Activated CD8-positive, alpha-beta memory T cell treated with anti-CD3 and anti-CD28 coated beads for 1 hour (primary cell): ENCODE measurements at places on chromosomes 12 and 14.

- peak; percentile 22 for DNase-seq
Measured at GRCh38 chr14:99946652-99947489, 118.4 kb upstream of the EVL start.

- DNase-seq: no peak
Measured at GRCh38 chr12:57892232-57892972, 45.9 kb upstream of the CTDSP2 start.

GRCh38 chr14:61616524-61617185 is 78.7 kb upstream of the HIF1A start:
- no peak for DNase-seq

GRCh38 chr14:34232790-34233189 is 229.2 kb downstream of the SPTSSA start:
- DNase-seq: no peak

DNA sequence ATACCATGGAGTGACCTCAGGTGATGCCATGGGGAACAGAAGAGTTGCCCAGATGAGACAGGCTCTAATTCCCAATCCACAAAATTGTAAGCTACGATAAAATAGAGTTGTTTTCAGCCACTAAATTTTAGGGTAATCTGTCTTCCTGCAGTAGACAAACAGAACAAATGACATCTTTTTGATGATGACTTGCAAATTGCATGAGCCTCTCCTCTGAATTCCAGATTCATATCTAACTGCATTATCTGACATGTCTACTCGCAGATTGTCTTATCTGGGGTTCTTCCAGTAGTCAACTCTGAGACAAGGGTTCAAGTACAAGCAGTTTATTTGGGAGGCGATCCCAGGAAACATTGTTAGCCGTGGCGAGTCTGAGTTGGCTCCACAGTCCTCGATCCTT is 14.4 kb upstream of the ERC1 start:
- no peak for DNase-seq

GRCh38 chr14:67050896-67051295 is 138.3 kb upstream of the GARIN2 start:
- DNase-seq: no peak

- DNase-seq: no peak
Measured at GRCh38 chr12:47802312-47802711, 17.4 kb downstream of the HDAC7 start.

DNA sequence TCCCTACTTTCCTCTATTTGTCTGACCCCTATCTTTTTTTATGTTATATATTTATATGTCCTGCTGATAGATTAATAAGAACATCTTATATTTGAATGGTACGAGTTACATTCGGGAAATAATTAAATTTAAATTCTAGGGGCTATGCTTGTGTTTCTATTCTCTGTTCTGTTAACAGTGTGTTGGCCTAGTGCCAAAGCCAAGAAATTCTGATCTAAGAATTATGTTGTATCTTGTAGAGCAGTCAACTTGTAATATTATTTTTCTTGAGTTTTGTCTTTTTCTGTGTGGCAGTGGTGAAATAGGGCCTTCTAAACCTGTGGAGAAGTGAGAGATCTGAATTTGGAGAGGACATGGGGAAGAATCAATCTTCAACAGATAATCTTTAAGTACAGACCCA is 9.0 kb upstream of the HSPA2 start:
- DNase-seq: no peak

- DNase-seq: no peak
Measured at GRCh38 chr12:123095078-123095881, 55.6 kb downstream of the PITPNM2 start.

- DNase-seq: no peak
Measured at GRCh38 chr12:13559318-13559978, 362.9 kb downstream of the EMP1 start.

DNA sequence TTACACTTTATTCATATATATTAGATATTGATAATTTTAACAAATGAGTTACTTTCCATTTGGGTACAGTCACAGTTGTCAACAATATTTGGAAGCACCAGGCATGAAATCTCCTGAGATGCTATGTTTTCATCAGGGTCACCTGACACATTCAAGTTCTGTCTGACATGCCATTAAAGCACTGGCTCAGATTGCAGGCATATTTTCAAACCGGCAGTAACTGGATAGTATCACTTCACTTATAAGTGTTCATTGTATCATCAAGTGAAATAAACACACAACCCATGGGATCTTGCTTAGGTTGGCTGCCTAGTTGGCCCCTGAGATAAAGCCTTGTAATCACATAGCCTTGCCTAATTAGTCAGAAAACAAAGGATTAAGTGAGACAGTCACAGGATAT is 4.8 kb downstream of the IFNG start:
- DNase-seq: no peak

DNA sequence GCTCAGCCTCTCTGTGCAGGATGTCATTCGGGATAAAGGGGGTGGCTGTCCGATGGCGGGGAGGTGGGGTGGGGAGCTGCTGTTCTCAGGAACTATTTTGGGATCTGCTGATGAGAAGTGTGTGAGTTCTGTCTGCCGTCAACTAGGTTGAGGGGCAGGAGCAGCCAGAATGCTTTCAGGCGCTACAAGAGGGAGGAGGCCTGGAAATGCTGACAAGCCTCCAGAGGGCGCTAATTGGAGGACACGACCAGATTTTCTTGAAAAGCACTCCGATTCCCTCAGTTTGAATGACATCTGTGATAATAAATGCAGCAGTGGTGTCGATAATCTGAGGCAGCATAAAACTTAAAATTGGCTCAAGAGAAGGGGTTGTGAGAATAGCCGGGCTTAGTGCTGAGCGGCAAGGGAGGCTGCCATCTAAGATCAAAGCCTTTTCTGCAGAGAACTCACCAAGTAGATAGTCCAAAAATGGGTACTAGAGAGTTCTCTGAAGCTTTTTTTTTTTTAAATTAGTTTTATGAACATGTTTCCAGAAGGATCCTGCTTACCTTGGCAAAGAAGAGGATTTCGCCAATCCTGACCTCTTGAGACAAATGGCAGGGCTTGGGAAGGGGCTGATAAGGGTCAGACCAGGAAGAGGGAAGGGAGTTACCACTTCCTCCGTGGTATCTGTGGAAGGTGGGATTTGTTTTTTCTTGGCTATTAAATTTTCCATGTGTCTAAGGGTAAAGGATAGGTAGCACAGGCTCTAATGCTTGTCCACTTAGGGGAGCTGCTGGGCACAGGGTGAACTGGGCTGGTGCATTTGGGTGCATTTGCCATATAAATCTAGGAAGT is 94.4 kb downstream of the CRACR2A start:
- DNase-seq: no peak

DNA sequence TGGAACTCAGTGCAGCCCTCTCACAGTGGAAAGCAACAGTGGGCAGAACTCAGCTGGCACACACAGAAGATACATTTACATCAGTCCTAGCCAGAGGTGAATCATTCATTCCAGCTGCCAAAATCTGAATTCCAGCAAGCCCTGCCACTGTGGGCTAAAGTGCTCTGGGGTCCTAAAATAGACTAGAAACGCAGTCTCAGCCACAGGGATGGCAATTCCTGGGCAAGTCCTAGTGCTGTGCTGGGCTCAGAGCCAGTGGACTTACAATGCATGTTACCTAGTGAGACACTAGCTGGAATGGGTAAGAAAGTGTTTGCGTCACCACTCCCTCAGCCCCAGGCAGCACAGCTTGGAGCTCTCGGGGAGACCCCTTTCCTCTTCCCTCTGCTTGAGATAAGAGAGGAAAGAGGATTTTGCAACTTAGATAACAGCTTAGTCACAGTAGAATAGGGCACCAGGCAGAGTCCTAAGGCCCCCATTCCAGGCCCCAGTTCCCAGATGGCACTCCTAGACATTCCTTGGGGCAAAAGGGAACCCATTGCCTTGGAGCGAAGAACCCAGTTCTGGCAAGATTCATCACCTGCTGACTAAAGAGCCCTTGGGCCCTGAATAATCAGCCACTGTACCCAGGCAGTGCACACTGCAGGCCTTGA is 592.9 kb downstream of the FSCB start:
- DNase-seq: no peak

GRCh38 chr12:3771853-3772252 is 18.9 kb upstream of the CRACR2A start:
- no peak for DNase-seq

DNA sequence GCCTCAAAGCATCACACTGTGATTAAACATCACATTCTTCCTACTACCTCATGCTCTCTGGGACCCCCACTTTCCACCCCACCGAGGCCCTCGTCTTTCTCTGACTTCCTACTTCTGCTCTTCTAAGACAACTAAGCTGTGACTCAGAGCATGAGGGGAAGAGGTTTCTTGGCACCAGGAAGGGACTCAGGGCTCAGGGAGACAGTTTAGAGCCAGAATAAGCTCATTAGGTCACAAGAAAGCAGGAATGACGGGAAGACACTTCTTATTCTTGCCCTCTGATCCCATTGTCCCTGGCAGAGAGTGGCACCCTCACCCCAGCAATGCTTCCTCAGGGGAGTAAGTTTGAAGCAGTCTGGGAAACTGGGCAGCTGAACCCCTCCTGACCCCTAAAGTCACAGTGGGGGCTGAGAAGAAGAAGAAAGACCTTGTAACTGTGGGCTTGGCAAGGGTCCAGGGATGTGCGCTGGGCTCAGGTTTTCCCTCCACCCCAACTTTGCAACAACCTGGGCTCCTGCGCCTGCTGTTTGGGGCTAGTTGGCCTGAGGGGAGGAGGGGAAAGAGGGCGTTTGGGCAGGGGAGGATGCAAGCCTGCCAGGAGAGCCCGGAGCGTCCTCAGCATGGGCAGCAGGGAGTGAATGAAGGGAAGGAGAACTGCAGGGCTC is 64.6 kb upstream of the ACTN1 start:
- no peak for DNase-seq

DNA sequence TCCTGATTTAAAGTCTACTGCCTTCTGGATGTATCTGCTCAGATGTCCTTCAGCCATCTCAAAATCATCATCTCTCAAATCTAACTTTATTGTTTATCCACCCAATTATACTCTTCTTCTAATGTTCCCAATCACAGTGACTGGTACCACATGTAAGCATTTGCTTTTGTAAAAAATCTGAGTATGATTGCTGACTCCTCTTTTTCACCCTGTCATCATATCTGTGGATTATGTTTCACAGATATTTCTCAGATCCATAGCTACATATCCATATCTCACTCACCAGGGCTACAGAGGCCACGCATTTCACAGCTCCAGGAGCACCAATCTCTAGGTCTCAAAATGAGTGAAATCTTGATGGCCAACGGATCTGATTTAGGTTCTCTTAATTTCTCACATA is 76.1 kb downstream of the DHRS2 start:
- no peak for DNase-seq

DNA sequence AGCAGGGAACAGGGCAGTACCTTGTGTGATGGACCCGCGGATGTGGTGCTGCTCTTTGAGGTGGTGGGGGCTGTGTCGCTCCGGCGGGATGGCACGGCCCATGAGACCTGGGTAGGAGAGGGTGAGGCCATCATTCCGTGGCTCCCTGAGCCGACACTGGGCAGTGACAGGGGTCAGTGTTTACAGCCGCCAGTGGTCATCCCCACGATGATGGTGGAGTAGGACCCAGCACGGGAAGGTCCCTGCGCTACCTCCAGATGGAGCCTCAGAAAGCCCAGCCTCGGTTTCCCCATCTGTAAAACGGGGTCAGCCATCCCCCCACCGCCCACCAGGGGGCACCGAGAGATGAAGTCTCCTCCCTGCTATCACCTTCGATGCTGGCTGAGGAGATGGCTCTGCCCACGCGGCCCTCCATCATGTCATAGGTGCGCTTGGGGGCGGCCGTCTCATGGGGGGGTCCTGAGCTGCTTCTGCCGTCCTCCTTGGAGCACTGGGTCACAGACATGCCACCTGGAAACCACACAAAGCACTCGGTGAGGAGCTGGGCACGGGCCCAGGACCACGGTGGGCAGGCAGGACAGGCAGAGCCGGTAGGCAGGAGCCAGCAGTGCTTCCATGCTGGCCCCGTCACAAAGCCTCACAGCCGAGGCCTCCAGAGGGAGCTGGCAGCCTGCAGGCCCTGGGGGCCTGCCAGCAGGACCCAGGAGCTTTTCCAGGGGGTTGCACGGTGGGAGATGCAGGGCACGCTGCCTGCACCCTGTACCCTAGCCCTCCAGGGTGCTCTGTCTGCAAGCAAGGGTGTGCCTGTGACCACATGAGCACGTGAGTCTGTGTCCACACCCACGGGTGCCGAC is 53.1 kb downstream of the RFLNA start:
- no peak for DNase-seq
